ENCODE measurements at places on chromosomes 6 and 20.
A peak's percentile ranks its signal among the peaks of the same experiment; 100 is the strongest.

- DNase-seq, result no peak
Measured at GRCh38 chr6:105781915-105782314, 304.2 kb upstream of the PRDM1 start.

DNA sequence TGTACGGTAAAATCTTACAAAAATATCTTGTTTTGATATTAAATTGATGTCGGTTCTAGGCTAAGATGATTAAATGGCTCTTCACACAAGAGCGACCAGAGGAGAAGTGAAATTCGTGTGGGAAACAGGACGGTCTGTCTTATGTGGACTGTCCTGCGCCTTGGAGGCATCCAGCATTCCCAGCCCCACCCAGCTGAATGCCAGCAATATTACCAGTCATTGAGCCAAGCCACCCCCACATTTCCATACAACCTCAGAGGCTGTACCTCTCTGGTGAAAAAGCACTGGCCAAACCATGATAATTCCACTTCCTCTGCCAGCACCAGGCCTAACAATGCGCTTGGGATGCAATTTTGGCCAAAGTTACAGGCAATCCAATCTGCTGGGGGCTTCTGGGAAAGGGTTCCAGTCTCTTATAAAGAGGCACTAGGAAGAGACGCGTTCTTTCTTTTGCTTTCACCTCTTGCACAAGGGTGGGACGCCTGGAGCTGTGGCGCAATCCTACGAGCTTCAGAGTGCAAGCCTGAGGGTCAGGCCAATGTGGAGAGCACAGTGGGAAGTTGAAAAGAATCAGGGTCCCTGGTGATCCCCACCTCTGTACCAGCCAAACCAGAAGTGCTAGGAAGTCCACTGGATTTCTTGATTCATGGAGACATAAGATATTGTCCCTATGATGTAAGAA lies 213.1 kb downstream of the PREX1 start:
- DNase-seq, result no peak

GRCh38 chr6:20266851-20267608 lies 54.8 kb upstream of the MBOAT1 start:
- DNase-seq, result no peak

- peak; percentile 5 for DNase-seq
Measured at GRCh38 chr20:23399568-23400241, 21.6 kb downstream of the NAPB start.

DNA sequence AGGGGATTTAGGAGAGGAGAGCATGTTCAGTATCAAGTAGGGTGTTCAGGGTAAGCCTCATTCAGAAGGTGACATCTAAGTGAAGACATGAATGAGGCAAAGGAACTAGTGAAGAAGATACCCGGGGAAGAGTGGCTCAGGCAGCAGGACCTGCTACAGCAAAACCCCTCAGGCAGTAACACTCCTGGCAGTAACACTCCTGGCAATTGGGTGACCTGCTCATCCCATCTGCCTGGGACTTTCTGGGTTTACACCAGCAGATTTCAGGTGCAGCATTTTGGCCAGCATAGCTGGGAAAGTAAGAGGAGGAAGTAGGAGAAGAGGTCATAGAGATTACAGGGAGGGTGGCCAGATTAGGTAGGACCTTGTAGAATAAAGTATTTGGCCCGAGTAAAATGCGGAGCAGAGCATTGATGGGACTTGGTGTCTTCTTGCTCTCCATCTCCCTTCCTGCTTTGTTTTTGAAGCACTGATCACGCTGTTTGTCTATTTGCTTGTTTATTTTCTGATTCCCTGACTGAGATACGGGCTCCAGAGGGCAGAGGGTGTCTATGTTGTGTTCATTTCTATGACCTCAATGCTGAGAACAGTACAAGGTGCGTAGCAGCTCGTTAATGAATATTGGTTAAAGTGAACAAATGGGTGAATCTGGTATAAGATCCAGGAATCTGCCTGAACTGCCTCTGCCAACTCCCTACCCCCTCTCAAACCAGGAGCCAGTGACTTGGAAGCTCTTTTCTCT lies 88.3 kb downstream of the IYD start:
- DNase-seq, result no peak

GRCh38 chr6:14524319-14524718 lies 406.7 kb downstream of the CD83 start:
- no peak for DNase-seq

DNA sequence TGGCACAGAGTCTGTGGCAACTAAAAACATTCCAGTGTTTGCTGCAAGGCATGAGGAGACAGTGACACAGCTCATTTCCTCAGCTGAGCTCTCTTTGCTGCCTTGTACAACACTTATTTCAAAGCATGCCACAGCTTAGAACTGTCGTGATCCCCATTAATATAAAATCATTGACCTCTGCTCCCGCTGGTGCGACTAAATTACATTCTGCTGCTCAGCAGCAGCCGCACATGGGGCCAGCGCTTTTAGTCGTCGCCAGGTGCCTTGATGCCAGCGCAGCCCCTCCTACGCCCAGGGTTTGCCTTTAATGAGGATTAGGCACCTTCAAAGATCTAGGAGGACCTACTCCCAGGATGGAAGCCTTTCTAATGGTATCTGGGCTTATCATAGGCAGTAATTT lies 717.9 kb upstream of the POU3F2 start:
- DNase-seq, result no peak

GRCh38 chr20:6269168-6269873 lies 146.5 kb upstream of the FERMT1 start:
- no peak for DNase-seq

DNA sequence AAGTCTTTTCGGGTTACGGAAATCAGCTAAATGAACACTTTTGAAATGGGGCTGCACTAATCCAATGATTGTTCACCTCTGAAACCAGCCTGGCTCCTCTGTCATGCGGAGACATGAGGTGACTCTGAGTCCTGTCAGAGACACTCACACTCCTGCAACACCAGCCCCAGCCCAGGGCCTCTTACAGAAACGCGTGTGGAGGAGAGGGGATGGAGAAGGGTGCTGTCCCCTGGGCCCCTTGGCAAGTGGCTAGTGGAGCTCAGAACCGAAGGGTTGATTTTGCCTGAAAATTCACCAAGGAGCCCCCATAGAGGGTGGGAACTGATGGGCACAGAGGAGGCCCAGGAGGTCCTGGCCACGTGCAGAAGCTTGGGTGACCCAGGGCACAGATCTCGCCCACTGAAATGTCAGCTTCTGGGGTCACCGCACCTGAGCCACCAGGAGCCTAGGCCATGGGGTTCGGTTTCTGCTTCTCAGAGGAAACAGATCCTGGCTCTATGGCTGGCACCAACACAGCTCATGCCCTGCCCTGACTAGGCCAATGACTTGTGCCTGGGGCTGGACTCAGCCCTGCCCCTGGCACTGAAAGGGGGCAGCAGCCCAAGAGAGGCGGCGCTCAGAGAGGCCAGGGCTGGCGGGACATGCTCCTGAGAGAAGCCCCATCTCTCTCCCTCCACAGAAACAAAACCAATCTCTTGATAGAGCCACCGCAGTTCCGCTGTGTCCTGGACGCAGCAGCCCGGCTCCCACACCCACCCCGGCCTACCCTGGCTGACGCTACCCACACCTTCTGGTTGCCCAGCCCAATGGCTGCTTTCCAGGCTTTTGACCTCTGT lies 144.7 kb downstream of the ERMARD start:
- DNase-seq, result no peak

GRCh38 chr6:10407018-10407673 lies 7.7 kb downstream of the TFAP2A start:
- no peak for DNase-seq

- no peak for DNase-seq
Measured at GRCh38 chr6:79862126-79862525, 85.2 kb downstream of the ELOVL4 start.

DNA sequence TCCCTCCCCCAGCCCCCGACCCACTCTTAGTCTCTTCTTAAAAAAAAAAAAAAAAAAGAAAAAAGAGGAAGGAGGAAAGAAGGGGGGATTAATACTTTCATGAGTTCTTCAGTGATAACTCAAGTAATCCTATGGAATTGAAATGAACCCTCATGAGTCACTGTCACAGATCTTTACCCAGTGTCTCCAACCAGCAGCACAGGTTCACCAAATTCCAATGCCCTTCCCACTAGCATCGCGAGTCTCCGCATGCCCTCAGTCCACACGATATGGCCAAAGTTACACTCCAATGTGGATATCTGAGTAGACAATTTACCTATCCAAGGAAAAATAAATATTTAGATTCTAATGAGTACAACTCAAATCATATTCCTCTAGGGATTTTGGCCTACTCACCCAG lies 74.5 kb downstream of the MDN1 start:
- no peak for DNase-seq

All from activated naive CD4-positive, alpha-beta T cell treated with Interleukin-2 at 50 U/mL for 16 hours (primary cell).